ENCODE measurements at places on chromosomes 1 and 21.

- no peaks in the 10 kb centered on the region for H3K36me3 ChIP-seq
- no peaks in the 10 kb centered on the region for H3K27me3 ChIP-seq
- no peak overlapping the region for H3K27ac ChIP-seq
- H3K4me3 ChIP-seq, result no peak overlapping the region
These were observed 52.7 kb downstream of the POFUT2 start for GRCh38 chr21:45234965-45235364.

DNA sequence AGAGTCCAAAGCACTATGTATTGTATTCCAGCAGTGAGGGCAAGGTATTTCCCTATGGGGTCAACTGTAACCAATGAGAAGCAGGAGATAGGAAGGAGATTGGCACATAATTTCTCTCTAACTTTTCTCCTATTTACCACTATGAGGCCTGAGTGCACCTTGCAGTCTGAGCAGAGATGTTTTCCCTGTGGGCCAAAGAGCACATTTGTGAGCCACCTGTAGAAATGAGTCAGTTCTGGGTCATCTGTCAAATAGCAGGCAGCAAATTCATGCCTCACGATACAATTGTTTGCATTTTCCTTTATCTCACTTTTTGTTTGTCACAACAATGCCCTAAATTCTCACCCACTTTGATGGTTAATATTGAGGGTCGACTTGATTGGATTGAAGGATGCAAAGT is 547.2 kb upstream of the NCAM2 start:
- H3K27me3 ChIP-seq, result no peaks in the 10 kb centered on the region
- DNase-seq, result no peak
- no peak overlapping the region for H3K27ac ChIP-seq
- H3K4me1 ChIP-seq, result no peaks in the 10 kb centered on the region
- H3K36me3 ChIP-seq, result no peaks in the 10 kb centered on the region
- H3K4me3 ChIP-seq, result no peak overlapping the region

DNA sequence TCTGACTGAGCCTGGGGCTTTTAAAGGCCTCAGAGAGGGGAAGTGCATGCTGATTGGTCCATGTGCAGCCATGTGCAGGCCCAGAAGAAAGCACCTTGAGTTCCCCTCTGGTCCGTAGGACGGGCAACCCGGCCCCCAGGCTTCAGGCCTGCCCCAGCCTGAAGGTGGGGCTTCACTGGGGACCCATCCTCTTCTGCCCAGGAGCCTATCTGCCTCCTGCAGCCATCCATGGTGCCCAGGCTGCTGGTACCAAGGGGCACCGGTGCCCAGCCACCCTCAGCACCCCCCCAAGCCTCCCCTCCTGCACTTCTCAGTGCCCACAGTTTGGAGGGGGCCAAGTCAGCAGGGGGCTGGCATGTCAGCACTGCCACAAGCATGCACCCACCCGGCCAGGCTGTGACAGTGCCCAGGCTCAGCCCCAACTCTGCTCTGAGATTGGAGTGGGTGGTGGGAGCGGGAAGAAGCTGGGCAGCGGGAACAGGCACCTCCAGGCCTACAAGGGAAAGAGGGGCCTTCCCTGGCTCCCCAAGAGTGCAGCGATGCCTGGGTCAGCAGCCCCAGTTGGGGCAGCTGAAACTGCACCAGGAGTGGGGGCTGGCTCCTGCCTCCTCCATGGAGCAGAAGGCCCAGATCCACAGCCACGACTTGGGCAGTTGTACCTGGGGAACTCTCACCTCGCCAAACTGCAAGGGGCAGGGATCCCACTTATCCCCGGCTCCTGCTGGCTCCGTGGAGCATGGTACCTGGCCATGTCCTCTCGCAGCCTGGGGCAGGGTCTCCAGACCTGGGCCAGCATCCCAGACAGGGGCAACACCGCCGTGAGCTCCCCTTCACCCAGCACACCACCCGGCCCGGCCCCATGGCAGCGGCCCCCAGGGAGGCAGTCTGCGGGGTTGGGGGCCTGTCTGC is 11.7 kb downstream of the COL6A2 start:
- DNase-seq, result no peak
- H3K4me1 ChIP-seq, result no peaks in the 10 kb centered on the region
- no peaks in the 10 kb centered on the region for H3K36me3 ChIP-seq
- no peaks in the 10 kb centered on the region for H3K27me3 ChIP-seq

DNA sequence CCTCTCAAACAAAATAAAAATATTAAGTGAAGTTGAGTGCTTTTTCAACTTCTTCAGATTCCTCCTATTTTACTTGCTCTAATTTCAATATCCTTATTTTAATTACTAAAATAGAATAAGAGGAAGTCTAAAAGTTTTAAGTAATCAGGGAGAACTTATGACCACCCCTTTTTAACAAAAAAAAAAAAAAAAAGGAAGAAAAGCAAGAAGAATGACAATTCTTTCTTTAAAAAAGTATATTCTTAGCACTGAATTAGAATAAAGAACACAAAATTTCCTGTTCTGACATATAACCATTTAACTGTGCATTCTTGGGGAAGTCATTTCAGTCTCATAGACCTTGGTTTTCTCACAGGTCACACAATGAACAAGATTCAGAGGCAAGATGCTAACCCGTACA is 46.8 kb downstream of the SAMSN1 start:
- no peaks in the 10 kb centered on the region for H3K36me3 ChIP-seq
- no peak overlapping the region for H3K4me3 ChIP-seq
- no peaks in the 10 kb centered on the region for H3K4me1 ChIP-seq
- H3K27ac ChIP-seq, result no peak overlapping the region
- DNase-seq, result no peak
- no peaks in the 10 kb centered on the region for H3K27me3 ChIP-seq
